T-helper 9 cell (primary cell): ENCODE measurements at places on chromosomes 13 and 19.
A peak's percentile ranks its signal among the peaks of the same experiment; 100 is the strongest.

GRCh38 chr19:38710928-38711725 is 33.1 kb downstream of the CAPN12 start:
- DNase-seq, result no peak

DNA sequence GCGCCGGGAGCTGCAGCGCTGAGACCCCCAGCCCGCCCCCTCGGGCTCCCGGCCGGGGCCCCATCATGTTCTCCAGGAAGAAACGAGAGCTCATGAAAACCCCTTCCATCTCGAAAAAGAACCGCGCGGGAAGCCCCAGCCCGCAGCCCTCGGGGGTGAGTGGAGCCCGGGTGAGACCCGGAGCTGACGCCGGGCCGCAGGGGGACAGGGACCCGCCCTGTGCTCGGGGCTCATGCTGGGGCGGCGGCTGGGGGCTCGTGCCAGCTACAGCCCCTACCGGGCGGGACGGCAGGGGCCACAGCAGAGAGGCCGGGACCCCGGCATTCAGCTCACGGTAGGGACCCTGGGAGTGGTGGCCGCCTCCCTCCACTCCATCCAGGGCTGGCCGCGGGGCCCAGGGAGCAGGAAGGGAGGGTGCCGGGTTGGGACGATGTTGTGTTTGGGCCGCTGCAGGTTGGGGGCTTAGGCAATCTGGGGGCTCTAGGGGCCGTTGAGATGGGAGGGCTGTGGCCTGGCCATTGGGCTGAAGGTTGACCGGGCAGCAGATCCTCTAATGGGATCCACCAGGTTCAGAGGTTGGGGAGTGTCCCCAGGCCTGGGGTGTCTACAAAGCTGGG is 482 bp downstream of the ARHGAP45 start:
- peak; percentile 73 for DNase-seq

DNA sequence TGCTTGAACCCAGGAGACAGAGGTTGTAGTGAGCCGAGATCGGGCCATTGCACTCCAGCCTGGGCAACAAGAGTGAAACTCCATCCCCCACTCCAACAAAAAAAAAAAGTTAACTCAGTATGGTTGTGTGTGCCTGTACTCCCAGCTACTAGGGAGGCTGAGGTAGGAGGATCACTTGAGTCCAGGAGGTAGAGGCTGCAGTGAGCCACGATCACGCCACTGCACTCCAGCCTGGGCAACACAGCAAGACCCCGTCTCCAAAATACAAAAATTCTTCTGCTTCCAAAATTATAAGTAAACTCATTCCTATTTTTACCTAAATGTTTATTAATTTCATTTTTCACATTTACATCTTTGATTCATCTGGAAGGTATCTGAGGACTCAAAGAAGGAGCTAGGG is 14.4 kb downstream of the PNMA8A start:
- no peak for DNase-seq

- DNase-seq, result no peak
These were observed 860.7 kb upstream of the GPC6 start for GRCh38 chr13:92365904-92366303.

GRCh38 chr19:40692212-40692551 is 1.7 kb upstream of the NUMBL start:
- DNase-seq, result no peak

GRCh38 chr13:28353679-28354078 is 141.2 kb downstream of the FLT1 start:
- DNase-seq, result no peak

GRCh38 chr19:19525611-19526380 is 2.9 kb upstream of the YJEFN3 start:
- no peak for DNase-seq

DNA sequence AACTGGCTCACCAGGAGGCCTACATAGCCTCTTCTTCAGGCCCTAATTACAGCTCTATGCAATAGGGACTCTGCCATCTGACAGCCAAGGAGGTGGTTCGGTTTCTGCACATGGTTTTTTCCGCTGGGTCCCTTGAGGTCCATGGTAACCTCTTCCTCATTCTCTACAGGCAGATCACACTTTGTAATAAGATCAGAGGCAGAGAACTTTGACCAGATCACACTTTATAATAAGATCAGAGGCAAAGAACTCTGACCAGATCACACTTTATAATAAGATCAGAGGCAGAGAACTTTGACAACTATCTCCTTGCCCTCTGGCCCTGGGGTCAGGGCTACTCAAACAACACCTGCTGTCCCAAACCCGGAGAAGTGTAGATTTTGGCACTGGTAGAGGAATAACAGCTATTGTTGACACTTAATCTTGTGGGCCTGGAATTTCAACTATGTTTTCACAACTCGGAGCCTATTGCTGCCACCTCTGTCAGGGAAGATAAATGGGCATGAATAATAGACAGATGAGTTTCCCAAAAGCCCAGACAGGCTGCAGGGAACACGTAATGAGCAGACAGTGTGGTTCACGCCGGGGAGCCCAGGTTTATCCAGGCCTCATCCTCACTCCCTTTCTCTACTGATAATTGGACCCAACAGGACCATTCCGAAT is 246.1 kb downstream of the UQCRFS1 start:
- DNase-seq, result no peak

DNA sequence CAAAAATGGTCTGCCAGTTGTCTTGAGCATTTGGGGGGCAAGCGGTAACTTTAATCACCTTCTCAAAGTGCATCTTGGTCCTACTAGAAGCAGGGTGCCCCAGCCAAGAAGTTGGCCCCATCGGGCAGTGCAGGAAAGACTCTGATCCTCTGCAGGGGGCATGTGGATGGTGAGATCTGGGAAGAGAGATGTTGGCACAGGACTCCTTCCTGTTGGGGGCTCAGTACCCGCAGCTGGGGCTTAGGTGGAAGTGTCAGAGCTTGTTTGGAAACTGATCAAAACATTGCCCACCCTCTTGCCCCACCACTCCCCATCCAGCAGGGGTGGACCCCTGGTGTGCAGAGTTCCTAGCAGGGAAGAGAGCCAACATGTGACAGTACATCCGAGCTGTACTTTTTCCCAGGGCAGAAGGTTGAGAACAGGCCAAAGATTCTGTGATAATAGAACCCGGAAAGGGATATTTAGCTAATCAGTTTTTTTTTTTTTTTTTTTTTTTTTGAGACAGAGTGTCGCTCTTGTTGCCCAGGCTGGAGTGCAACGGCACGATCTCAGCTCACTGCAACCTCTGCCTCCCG is 8.8 kb downstream of the RRAS start:
- no peak for DNase-seq

DNA sequence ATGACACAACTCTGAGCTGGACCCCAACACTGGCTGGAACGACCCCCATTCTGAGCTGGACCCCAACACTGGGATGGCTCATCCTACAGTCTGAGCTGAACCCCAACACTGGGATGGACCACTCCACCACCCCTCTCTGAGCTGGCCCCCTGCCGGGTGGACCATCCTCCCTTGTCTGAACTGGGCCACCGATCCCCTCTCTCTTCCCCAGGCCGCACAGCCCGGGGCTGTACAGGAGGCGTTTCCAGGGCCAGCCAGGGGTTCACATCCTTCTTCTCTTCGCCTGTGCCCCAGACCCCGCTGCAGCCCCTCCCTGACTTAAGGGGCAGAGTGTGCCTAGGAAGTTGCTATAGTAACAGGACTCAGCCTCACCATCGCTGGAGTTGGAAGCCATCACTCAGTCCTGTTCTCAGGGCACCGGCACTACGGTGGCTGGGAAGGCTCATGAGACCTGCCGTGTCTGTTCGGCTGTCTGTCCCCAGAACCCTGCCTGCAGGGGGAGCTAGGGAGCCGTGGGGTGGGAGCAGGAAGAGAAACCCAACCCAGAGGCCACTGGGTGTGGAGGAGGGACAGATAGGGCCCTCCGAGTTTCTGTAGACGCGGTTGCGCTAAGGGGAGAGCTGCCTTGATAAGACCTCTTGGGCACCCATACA is 3.7 kb downstream of the PRKACA start:
- DNase-seq, result peak; percentile 55

DNA sequence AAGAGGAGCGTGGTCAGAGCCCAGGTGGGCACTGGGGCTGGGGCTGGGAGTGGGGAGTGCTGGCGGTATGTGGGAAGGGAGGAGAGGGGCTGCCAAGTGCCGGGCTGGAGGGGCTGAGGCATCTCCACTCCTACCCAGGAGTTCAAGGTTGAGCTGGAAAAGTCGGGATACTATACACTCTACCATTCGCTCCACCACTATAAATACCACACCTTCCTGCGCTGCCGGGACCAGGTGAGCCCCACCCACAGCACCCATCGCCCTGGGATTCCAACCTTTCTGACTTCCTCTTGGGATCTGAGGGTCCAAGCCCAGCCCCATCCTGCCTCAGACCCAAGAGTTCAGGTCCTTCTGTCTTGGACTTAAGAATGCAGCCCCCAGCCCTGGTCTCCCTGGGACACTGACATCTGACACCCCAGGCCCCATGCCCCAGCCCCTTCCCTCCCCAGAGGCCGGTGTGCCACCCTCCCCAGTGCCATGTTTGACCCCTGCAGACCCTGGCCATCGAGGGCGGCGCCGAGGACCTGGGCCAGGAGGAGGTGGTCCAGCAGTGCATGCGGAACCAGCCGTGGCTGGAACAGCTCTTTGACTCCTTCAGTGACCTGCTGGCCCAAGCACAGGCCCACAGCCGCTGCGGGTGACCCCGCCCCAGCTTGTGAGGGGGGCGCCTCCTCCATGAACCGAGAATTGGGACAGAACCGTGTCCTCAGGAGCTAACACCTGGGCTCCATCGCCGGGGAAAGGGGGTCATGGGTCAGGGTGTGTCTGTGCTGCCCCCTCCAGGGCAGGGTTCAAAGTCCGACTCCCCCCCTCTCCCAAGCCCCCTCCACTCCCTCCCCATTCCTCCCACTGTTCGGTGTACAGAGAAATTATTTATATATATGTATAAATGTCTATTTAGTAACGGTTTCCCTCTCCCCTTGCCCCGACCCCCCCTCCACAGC is 14.7 kb downstream of the RRAS start:
- no peak for DNase-seq

DNA sequence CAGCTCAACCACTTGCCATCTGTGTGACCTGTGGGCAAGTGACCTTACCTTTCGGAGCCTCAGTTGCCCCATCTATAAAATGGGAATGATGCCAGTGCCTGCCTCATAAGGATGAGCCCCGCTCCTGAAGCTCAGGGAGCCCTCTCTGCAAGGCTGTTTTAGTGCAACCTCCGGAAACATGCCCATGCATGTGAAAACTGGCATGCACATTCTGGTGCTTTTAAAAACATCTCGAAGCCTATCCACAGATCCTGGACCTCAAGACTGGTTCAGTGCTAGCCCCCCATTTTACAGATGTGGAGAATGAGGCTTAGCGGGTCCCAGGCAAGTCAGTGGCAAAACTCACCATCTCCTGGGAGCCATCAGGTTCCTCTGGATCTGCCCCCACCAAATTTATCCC is 5.6 kb downstream of the CADM4 start:
- DNase-seq, result no peak

GRCh38 chr19:40578442-40578908 is 1.8 kb downstream of the SHKBP1 start:
- no peak for DNase-seq

- DNase-seq, result no peak
These were observed 4.7 kb upstream of the TUBGCP3 start for GRCh38 chr13:112592647-112593046.
